Activated naive CD8-positive, alpha-beta T cell treated with anti-CD3 and anti-CD28 coated beads, Interleukin-2, amount 50 U/mL, for 16 hours (primary cell): ENCODE measurements at places on chromosomes 12 and 14.
A peak's percentile ranks its signal among the peaks of the same experiment; 100 is the strongest.

DNA sequence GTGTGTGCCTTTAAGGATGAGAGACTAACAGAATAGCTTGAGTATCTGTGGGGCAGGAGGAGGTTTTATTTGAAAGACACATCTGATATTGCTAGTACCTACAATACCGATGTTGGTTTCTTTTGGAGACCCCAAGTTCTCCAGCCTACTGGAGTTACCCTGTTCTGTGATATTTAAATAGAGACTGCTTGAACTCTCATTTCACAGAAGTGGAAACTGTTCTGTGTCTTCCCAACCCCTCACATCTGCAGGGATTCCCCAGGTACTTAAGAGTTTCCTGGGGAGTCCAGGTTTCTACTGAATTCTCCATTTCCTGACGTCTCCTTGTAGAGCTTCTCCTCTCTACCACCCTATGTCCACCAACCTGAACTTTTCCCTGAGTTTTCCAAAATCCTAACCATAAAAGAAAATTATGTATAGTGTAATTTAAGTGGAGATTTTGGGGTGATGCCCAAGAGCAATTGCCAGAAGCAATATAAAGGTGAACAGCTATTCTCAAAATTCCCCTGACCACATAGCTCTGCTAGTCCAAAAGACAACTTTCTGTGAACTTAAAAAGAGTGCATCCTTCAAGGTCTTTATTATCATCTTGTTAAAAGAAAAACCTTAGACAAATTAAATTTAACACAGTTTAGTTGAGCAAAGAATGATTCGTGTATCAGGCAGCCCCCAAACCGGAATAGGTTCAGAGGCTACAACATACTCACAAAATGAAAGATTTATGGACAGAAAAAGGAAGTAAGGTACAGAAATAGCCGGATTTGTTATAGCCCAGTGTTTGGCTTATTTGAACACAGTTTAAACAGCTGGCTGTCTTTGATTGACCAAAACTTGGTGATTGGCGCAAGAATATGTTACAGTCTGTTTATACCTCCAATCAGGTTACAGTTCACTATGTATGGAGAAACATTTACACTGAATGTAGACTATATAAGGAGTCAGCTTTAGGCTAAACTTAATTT is 373.4 kb downstream of the NUAK1 start:
- no peak for DNase-seq

DNA sequence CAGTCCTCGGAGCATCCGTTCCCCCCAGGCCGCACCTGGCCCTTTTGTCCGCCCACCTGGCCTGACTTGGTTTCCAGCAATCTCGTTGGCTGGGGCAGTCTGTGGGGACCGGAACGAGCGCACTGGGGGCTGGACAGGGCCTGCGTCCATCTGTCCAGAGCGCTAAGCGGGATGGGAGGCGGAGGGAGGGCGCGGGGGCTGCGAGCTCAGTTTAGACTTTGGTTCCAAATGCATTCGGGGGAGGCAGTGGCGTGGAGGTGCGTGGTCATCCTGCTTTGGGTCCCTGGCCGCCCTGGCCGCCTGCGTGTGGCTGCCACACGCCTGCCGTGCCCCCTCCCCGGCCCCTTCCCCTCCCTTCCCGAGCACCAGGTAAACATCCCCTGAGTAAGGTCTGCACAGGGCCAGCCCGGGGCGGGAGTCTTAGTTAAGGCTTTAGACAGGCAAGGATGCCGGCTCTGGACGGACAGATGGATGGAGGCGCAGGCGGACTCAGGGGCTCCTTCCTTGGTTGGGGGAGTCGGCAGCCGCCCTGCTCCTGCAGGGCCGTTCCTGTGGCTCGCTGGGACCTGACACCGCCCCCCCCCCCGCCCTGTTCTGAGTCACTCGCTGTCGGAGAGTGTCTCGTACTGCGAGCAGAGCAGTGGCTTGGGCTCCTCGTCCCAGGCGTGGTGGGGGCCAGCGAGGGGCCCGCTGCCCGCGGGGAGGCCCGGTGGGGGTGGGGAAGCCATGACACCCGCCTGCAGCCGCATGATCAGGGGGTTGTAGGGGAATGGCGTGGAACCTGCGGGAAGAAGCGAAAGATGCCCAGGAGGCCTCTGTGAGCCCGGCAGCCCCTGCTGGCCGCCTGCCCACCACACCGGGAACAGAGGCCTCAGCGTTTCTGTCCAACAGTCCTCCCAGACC is 30.2 kb downstream of the RFLNA start:
- DNase-seq = no peak

DNA sequence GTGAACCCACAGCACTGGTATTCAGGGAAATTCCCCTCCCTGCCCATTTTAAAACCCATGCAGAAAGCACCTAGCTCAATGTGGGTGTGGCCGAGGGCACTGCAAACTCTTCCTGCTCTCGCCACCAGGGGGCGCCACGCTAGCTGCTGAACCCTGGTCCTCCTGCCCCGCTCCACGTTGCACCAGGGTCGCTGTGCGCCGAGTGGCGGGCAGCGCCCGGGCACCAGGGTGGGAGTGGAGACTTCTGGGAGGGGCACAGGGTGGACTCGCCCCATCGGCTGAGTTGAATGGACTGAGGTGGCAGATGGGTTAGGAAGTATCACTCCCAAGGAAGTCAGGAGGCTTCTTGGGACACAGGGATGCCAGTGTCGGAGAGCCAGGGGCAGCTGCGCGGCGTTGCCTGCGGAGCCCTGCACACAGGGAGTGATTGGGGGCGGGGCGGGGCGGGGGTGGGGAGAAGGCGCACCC is 48.1 kb upstream of the BCL11B start:
- peak; percentile 30 for DNase-seq

GRCh38 chr14:79571366-79571765 is 639.9 kb downstream of the DIO2 start:
- DNase-seq = no peak

GRCh38 chr12:59887178-59887577 is 291.3 kb downstream of the SLC16A7 start:
- no peak for DNase-seq
